ENCODE measurements at places on chromosomes 4 and X.

- no peak for DNase-seq
Observed at GRCh38 chrX:15336023-15336413, 695 bp upstream of the PIGA start.

- no peak for DNase-seq
Observed at GRCh38 chrX:121374471-121374870, 327.1 kb downstream of the GLUD2 start.

- DNase-seq: no peak
Observed at GRCh38 chr4:95949808-95950207, 109.9 kb downstream of the PDHA2 start.

DNA sequence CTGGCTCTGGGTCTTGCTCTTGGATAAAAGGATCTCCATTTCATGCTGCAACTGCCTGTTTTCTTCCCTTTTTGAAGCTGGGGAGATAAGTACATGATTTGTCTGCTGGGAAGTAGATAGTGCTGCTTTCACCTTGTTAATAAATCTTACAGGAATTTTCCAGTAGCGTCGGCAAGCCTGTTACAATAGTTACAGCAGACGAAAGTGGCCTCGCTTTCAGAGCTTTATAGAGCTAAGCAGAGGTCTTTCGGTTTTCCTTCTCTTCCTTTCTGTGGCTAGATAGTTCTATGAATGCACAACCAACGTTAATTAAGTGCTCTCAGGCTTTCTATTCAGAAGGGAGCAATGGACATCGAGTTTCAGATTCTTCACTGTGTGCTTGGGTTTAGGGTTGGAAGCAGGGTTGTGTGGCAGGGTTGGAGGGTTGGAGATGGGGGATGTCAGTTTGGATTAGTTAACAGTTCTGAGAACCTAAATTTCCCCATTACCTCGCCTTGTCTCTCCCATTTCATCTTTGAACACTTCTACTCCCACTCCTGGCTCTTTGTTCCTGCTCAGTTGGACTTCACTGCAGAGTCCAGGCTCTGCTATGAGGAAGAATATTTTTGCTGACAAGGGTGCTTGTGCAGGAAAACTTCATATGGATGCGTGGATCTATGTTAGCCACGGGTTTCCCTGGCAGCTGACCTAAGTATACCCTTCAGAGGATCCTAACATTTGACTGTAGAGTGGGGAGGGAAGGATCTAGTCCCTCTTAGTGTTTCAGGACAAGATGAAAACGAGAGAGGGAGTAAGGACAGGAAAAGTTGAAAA lies 237.9 kb downstream of the ARHGAP10 start:
- DNase-seq: no peak

DNA sequence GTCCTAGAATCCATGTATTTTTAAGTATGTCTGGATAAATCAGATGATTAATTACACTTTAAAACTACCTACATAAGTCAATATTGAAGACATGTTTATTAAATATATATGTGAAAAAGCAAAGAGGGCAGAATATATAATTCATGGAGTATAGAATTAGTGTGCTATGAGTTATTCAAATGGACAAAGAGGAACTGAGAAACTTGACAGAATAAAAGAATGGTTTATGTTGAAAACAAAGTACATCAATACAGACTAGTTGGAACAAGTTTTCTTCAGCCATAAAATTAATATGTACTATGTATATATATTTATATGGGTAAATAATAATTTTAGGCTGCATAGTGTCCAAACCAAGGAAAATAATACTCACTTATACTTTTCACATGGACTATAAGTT lies 173.5 kb downstream of the NPFFR2 start:
- no peak for DNase-seq

DNA sequence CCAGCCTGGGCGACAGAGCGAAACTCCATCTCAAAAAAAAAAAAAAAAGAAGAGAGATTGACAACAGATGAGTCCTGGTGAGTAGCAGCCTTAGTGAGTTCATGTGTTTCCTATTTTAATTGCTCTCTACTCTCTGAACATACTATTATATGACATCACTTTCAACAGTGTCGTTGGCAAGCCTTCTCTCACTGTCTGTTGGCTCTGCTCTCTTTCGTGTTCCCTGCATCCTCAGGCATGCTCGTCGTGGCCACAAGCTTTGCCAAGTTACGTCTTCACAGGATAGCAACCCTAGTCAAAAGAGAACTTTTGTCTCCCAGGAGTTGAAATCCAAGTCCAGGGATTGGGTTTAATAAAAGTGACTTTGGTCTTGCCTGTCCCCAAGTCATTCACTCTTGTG lies 117.1 kb upstream of the EGFL6 start:
- no peak for DNase-seq

GRCh38 chr4:1246111-1246881 lies 2.6 kb downstream of the CTBP1 start:
- no peak for DNase-seq

GRCh38 chr4:71275570-71275969 lies 63.2 kb upstream of the SLC4A4 start:
- no peak for DNase-seq

DNA sequence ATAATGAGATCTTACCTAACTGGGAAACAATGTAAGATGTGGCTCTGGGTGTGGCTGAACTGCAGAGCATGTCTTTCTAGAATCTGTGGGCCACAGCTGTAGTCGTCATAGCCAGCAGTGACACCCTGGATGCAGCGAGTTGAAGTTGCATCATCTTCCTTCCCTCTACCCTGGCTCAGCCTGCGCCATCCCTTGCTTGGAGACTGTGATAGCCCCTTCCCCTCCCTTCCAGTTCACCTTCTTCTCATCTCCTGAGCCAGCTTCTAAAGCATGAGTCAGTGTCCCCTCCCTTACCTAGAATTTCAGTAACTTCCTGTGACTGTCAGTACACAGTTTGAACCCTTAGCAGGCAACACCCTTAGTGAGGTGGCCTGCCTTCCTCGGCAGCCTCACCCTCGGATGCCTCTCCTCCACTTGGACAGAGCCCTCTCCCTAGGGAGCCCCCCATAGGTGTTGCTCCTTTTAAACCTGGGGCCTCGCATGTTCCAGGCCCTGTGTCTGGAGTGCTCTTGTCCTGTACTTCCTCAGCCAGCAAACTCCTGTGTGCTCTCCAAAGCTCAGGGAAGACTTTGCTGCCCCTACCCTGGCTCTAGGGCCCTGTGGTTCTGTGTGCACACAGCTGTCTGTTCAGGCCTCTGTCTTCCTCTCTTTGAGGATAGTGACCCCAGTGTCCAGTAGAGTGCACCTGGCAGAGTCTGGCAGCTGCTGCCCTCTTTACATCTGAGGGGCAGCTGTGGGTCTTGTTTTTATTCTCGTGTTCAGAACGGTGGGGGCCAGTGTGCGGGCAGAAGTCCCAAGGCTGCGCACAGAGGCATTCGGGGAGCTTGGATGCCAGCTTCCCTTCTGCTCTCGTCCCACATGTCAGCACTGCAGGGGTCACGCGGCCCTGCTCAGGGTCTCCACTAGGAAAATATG lies 43.7 kb upstream of the TADA2B start:
- DNase-seq: no peak
